NCI-H146 (cell line): ENCODE measurements at places on chromosomes 12 and 14.

DNA sequence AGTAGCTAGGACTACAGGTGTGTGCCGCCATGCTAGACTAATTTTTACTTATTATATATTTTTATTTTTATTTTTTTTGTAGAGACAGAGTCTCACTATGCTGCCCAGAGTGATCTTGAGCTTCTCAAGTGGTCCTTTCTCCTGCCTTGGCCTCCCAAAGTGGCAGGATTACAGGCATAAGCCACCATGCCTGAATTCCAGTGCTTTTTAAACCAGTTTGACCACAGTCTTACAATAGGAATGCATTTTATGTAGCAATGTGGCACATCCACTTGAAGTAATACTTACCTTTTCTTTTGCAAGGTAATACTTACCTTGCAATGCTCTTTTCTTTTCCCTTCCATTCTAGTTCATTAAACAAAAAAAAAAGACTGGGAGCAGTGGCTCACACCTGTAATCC lies 38.0 kb upstream of the CPM start:
- DNase-seq: no peak

- no peak for DNase-seq
Observed at GRCh38 chr14:74569806-74570591, 42.0 kb downstream of the LTBP2 start.

DNA sequence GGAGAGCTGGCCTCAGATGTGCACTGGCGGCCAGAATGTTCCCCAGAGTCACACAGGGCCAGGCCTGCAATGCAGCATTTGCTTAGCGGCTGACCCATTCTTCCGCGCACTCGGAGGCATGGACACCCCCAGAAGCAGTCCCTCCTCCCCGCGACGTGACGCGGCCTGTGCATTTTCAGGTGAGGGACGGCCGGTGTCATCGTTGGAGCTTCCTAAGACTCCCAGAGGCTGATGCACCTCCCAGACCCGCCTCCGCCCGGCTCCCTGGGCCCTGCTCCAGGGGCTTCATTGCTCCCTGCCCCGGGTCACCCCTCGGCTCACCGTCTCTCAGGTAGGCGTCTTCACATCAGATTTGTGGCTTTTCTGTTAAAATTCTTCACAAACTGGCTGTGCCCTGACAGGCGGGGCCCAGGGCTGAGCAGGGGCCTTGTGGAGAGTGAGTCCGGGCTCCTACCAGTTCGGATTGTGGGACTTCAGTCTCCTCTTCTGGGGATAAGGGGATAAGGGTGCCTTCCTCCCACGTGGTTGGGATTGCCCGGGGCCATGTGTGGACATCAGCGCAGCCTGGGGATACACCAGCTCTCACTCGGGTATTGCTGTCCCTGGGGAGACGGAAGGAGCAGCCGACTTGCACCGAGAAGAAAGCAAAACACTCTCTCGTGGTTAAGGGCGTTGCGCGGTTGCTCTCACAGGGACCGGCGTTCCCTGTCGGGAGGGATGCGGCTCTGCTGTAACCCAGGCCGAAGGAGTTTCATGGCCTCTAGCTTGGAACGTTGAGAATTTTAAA lies 249.1 kb downstream of the ADGRD1 start:
- no peak for DNase-seq

- DNase-seq: no peak
Observed at GRCh38 chr14:80695869-80696268, 245.7 kb downstream of the CEP128 start.

DNA sequence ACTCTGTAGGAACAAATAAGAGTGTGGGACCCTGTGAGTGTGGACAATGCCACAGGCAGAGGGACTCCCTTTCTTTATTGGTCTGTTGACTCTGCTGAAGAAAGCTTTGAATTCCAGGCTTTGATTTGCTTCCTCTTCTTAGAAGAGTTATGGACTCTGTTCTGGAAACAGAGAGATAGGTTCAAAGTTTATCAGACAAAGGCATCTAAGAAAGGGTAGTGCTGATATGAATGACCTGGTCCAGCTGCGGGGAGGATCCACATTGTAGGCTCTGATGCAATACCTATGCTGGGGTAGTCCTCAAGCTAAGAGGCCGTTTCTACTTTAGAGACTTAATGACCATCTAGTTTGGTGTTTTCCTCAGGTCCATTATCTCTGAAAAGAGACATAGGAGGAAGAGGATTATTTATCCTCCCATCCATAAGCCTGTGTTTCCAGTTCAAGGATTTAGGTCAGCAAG lies 10.7 kb upstream of the IKZF4 start:
- no peak for DNase-seq

DNA sequence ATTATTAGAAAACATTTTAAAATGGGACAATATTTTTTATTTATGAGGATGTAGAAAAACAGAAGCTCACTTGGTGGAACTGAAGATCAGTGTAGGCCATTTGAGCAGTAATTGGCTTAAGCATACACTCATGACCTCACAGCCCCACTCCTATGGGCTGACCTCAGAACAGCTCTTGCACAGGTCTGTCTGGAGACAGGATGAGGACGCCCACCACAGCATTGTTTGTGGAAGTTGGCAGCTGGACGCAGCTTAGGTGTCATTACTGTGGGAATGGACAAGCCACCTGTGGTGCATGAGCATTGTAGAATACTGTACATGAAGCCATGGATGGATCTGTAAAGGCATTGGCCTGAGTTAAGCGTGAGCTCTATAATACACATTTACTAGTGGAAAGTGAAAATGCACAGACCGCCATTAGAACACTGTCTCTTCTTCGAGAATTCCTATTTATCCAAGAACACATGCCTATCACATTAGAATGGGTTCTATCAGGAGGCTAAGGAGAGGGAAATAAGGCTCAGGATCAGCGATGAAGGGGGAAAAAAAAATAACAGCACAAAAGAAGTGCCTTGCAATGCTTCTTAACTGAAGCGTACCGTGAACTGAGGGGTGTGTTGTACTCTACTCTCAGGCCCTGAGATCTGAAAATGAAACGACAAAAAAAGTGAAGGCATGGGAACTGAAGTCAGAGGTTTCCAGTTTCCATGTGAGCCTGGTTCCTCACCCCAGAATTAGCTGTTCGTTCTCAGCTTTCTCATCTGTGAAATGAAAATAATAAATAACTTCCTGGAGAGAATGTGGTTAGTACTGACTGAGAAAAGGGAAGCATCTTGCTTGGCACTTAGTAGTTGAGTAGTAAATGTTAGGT lies 33.6 kb downstream of the KCNA1 start:
- peak; percentile 75 for DNase-seq

DNA sequence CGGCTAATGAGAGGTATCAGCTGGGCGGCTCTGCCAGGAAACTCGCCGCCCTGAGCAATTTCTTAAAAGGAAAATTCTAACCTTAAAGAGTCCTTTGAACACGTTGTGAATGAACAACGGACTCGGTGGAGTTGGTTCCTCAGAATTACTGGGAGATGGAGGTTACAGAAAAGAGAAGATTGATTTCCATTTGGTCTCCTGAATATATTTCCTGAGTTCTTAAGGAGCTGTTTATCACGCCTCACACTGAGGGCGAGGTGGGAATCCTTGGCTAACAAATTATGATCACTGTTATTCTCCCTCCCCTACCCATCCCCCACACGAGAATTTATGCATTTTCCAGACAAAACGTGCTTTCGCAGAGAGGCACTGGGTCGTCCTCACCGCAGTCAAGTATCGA lies 194.5 kb upstream of the C14orf180 start:
- no peak for DNase-seq

GRCh38 chr12:5480218-5480937 lies 48.5 kb downstream of the NTF3 start:
- peak; percentile 100 for DNase-seq
